ENCODE measurements at places on chromosomes 5 and 9.

DNA sequence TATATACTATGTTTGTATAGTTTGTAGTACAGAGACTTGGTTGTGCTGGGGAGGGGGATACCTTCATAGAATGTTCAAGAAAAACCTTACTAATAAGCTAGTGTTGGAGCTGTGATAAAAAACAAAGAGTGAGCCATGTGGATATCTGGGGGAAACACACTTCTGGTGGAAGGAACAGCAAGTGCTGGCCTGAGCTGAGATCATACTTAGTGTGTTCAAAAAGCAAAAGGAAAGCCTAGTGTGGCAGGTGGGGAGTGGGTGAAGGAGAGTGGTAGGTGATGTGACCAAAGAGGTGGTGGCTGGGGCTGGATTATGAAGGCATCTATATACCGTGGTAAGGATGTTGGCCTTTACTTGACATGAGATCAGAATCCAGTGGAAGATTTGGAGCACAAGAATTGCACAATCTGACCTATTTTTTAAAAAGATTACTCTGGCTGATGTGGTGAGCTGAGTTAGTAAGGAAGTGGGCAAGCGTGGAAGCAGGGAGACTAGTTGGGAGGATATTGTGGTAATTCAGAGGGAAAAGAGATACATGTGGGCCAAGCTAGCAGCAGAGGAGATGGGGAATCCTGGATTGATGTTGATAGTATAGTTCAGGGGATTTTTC lies 26.6 kb downstream of the PALM2AKAP2 start:
- no peak for DNase-seq

GRCh38 chr5:90898326-90899013 lies 339.9 kb downstream of the ADGRV1 start:
- no peak for DNase-seq

GRCh38 chr9:33786681-33787080 lies 8.7 kb upstream of the PRSS3 start:
- no peak for DNase-seq

- DNase-seq: no peak
Observed at GRCh38 chr5:134263801-134264200, 37.9 kb upstream of the PPP2CA start.

- DNase-seq: no peak
Observed at GRCh38 chr5:16750445-16750844, 133.6 kb upstream of the RETREG1 start.
